Fibroblast of mammary gland (primary cell): ENCODE measurements at places on chromosomes 1 and 21.

DNA sequence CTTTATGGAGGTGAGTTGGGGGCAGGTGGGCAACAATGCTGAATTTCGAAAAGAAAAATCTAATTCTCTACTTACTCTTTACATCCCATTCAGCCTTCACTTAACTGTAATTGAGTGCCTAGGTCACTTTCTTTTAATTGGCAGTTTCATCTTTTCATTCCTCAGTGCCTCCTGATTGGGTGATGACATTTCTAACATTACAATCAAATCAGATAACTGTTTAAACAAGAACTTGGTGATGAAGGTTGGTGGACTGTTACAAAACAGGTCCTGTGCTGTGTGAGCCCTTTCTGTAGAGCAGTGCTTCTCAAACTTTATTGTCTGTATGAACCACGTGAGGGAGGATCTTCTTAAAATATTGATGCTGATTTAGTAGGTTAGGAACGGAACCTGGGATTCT, 40.1 kb upstream of the KCNQ4 start:
- DNase-seq, result no peak

- DNase-seq, result no peak
These were observed 21.7 kb downstream of the LRRC71 start for GRCh38 chr1:156942176-156942575.

- peak; percentile 54 for DNase-seq
These were observed 166.4 kb downstream of the PSMG1 start for GRCh38 chr21:39016740-39017315.

DNA sequence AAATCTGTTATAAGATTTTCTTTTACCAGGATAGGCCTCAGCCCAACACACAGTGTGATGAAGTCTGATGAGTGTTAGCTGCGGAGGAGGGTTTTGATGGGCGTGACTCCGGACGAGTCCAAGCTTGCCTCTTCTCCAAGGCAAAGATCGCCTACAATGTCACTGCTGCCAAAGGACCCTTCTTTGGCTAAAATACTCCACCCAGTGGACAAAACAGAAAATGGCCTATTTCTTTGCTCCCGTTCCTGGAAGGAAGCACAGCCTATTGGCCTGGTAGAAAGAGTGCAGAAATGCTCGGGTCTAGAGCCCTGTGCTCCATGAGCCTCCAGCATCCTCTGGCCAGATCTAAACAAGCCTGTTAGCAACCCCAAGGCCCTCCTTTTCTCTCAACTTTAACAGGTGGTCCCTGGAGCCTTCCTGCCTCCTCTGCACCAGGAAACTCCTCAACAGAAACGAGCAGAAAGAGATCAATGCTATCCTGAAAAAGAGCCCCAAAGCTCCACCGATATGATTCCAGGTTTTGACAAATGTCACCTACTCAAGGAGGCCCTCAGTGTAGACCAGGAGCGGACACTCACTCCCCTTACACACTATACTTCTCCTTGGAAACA, 3.4 kb upstream of the CASQ2 start:
- peak; percentile 94 for DNase-seq

- no peak for DNase-seq
These were observed 163.3 kb downstream of the ST6GALNAC5 start for GRCh38 chr1:77030401-77031105.
